HepG2 (cell line): ENCODE measurements at places on chromosomes 13 and 19. TPM values are rescaled to one million over a fixed set of nuclear protein-coding genes. Genes with fewer than 3 reads are reported as not detected.

Gene PALM3
- 2.4 and 2.5 TPM in 2 replicates for total RNA-seq

DNA sequence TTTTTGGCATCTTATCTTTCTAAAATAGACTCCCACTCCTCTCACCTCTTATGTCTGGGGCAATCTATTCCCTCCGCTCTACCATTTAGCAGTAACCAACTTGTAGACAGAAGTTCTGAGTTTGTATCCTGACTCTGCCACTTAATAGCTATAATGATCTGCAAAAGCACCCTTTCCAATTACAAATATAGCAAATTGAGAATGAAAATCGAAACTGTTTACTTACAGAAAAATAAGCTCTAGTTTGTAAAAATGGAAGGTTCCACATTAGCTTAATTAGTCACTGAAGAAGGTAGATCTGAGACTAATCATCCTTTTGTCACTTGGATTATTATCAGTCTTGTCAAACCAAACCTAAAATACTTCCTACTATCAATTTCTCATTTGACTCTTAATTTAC, 409.3 kb downstream of the DIAPH3 start:
- no peak for DNase-seq

DNA sequence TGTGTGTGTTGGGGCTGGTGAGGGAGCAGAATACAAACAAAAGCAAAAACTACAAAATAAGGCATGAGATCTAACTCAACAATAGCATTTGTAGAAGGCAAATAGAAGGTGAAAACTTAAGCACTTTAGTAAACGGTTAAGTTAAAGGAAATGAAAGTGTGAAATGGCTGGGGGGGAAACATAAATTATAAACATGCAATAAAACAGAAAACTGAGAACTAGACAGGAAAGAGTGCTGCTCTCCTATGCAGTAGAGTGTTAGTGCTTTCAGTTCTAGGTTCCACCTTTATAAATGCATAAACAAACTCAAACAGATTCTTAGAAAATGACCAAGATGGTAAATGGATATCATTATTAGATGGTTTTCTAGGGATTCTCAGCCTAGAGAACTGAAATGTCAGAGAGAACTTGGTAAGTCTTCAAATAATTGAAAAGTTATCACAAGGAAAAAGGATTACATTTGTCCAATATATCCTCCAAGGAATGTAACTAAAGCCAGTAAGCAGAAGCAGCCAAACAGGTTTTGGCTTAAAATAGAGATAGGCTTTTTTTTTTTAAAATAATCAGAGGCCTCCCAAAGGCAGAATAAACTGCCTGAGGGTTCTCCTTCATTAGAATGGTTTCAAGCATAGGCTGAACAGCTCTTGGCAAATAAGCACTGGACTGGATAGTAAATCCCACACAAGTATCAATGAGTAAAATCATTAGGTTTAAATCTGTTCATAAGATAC, 23.3 kb downstream of the RBM26 start:
- no peak for DNase-seq

Gene ZDHHC20
- 58.0 and 59.9 TPM in 2 replicates for total RNA-seq

- DNase-seq, result no peak
These were observed 2.7 kb upstream of the SOX1 start for GRCh38 chr13:112064222-112064621.

DNA sequence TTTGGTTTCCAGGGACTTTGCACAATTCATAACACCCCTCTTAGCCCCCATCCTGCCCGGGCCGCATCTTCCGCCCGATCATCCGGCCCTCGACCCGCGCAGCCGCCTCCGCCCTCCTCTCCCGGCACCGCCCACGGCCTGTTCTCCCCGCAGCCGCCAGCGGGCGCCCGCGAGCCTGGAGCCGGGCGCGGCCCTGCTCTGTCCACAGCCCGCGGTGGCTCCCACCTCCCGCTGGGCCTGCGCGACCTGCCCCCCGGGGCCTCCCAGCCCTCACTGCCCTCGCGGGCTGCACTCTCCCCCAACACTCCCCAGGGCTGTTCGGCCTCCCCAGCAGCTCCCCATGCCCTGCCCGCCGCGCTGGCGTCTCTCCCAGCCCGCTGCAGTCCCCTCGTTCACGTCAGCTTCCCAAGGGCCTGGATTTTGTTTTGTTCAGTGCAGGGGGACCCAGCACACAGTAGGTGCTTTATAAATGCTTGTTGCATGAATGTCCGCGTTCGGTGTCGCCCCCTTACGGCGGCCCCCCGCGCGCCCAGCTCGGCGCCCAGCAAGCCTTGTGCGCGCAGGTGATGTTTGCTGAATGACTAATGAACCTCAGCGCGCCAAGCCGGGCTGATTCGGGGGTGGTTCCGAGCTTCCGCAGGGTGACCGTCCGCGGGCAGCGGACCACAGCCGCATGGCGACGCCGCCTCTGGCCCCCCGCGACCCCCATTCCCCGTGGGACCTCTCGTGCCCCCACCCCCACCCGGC, 4.6 kb upstream of the APC2 start:
- peak; percentile 37 for DNase-seq

Gene ZNF415
- 0.15 and 0.29 TPM in 2 replicates for total RNA-seq

Gene NCAN
- total RNA-seq, result not detected in 2 replicates

Gene PCP2
- 0.80 TPM in 1 of 2 replicates, not detected in the other for total RNA-seq

Gene RFPL4AL1
- total RNA-seq, result not detected in 2 replicates

DNA sequence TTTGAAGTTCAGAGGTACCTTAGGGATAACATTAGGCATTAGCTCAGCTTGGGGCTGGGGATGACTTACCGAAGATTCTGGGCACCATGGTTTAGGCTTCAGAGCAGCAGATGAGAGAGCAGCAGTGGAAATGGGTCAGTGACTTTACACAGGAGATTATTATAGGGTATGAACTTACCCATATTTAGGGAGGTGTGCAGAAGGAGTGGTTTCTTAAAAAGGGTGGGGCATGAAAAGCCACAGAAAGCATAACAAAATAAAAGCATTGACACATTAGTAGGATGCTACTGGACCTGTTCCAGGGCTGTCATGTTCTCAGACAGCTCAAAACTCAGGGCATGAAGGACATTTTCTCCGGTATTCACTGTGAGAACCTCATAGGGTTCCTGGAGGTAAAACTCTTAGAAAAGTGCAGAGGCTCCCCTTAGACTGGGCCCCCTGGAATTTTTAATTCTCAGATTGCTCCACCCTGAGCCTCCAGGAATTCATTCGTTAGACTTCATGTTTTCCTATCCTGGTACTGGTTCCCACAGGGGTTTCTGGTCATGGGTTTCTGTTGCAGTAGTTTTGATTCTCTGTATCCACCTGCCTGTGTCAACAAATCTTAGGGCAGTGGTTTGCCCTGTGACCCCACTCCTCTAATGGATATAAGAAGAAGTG, 20.7 kb downstream of the IGFL1 start:
- DNase-seq, result no peak
